Stimulated activated naive CD8-positive, alpha-beta T cell treated with anti-CD3 and anti-CD28 coated beads, Interleukin-15, Interleukin-2, amounts not matched to agents 100 U/mL and 50 U/mL, for 24 hours (primary cell): ENCODE measurements at places on chromosomes 4 and X.

DNA sequence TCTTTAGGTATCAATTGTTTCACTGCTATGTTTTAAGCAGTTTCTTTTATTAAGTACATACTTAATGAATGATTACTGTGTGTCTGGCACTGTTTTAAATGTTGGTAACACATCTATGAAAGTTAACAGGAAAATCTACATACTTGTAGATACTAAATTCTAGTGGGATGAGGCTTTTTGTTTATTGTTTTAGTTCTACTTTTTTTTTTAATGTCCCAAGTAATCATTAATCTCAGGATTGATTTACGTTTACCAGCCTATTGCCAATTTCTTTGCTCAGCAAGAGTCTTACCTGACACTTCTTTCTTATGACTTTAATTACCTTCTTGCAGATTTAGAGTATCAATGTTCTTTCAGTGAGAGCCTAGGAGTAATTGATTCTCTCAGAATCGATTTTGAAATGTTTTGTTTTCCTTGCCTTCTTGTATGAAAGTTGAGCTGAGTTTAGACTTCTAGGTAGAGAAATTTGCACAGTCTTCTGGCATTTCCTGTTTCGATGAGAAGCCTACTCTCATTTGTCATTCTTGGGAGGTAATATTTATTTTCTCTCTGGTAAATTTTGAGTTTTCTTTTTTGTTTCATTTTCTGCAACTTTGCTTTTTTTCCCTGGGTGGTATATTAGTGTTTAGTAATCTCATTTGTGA lies 235.2 kb upstream of the ANKRD50 start:
- DNase-seq = no peak

- DNase-seq = no peak
These were observed 29.6 kb downstream of the RTL5 start for GRCh38 chrX:72102126-72102525.

DNA sequence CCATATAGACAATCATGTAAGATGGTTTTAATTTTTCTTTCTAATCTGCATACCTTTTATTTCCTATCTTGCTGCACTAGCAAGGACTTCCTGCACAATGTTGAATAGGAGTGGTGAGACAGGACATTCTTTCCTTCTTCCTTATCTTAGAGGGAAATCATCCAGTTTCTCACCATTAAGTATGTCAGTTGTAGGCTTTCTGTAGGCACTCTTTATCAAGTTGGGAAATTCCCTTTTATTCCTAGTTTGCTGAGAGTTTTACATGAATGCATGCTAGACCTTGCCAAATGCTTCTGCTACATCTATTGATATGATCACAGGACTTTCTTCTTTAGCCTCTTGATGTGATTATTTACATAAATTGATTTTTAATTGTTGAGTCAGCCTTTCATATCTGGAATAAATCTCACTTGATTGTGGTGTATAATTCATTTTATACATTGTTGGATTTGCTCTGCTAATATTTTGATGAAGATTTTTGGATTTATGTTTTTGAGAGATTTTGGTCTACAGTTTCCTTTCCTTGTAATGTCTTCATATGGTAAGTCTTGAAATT lies 23.8 kb downstream of the RNF175 start:
- DNase-seq = no peak

- DNase-seq = no peak
These were observed 26.6 kb downstream of the MAOA start for GRCh38 chrX:43682726-43683125.
